NCI-H460 (cell line): ENCODE measurements at places on chromosomes 1 and 21. TPM values are rescaled to one million over a fixed set of nuclear protein-coding genes. Genes with fewer than 3 reads are reported as not detected.

DNA sequence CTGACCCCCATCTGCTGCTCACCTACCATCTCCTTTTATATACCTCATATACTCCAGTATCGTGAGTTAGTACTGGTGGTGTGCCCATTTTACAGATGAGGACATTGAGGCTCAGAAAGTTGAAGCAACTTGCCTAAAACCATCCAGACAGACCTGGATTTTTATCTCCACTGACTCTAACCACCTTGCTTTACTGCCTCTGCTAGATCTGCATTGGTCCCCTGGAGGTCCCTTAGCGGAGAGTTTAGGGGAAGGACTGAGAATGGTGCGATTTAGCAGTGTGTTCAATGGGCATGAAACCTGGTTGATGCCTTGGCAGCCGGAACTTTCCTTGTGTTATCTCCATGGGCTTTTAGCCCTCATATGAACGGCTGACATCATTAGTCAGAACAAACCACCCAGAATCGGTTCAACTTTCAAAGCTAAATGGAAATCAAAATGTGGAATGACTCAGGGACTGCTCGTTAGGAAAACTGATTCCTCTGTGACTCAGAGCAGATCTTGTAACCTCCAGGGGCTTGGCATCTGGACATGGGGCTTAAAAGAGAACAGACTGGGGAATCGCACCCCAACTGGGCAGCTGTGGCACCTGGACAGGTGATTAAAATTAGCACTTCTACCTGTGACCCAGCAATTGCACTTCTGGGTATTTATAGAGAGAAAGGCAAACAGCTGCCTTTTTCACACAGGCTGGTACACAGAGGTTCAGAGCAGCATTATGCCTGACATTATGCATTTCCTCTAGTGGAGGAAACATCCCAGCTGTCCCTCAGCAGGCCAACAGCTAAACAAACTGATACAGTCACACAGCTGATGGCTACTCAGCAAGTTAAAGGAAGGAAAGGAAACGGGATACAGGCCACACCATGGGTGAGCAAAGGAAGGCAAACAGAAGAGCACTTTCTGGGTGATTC lies 25.3 kb downstream of the TMEM51 start:
- DNase-seq: peak; percentile 20

RPL22 gene
- 298 and 299 TPM in 2 replicates for total RNA-seq

DNA sequence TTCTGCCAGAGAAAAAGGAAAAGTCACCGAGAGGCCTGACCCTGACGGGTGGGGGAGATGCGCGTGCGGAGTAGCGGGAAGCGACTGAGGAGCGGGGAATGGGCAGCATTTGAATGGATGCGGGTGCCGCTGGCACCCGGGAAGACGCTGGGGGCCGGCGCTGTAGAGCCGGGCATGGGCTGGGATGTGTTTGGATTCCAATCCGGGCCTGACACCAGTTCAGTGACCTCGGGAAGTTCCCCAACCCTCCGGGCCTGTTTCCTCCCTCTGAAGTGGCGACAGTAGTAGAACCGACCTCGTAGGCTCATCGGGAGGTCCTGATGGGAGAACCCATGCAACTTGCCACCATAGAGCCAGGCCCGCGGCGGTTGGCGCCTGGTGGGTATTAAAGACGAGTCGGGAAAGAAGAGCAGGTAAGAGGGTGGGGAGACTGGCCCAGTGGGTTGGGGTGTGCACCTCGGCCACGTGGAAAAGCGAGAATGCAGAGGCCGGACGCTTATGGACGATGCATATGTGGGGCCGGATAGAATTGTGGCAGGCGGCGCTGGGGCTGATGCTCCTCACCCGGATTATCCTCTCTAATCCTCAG lies 642 bp upstream of the SLC16A1 start:
- no peak for DNase-seq

DNA sequence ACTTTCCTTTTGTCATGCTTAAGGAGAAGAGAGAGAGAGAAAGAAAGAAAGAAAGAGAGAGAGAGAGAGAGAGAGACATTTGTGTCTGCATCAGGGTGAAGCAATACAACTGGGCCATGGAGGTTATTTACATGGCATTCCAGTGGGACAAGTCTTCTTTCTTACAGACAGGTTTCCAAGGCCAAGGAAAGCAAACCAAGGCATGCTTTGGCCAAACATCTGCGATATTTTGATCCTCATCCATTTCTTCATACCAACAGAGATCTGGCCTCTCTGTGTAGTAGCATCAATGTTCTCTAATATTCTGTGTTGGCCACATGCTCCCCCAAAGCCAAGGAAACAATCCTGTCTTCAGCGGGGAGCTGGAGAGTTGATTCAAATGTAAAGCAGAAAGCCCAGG lies 292.1 kb downstream of the SETD4 start:
- DNase-seq: no peak

- no peak for DNase-seq
Observed at GRCh38 chr21:38448671-38449385, 49.4 kb downstream of the ERG start.

- DNase-seq: no peak
Observed at GRCh38 chr1:10538646-10539355, 64.1 kb downstream of the PEX14 start.
